ENCODE measurements at places on chromosomes 6 and 20.

DNA sequence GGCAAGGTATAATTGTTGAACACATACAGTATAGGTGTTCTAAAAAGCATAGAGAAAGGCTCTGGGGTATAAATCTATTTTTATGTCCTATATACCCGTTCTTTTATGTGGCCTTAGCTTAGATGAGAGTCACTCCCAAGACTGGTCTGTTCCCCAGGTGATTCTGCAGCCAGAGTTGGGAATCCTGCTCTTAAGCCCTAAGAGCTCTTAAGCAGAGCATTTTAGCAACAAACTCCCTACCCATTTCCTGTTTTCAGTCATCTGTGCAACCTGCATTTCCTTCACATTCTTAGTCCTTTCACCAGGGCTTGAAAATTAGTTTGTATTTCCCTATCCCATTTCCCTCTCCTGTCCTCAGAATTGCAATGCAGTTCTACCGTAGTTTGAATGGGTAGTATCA, 166.1 kb downstream of the HS3ST5 start:
- no peak for DNase-seq

DNA sequence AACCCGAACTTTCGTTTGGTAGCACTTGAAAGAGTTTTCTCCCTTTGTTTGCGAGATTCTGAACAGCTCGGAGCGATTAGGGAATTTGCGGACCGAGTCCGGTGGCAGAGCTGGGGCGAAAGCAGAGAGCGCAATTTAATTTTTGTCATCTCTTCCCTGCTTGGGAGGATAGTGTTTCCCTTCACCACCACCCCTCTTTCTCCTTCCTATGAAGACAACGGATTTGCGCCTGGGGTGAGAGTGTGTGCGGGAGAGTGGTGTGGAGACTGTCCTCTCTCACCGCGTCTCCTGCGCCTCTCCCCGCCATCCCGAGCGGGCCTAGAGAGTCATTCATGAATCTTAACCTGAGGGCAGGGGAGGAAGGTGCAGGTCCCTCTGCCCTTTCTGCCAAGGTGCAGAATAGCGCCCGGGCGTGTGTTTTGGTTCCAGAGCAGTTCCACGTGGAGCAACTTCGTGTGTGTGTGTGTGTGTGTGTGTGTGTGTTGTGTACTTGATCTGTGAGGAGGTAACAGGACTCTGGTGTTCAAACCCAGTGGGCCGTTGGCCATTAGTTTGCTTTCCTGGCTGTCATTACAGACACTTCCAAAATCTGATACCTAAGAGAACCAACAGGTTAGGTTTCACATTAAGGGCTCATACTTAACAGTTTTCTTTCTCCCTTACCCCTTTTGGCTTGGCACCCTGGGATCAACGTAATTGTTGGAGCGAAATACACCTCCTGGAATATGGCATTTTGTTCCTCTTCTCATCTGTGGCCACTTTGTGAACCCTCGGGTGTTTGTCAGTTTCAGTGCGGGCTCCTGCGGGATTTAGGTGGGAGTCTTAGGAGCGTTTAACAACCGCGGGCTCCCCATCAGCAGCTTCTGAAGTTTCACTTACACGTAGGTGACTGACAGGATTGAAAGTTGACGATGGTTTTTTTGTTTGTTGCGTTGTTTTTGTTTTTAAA, 1.8 kb downstream of the EYA4 start:
- no peak for DNase-seq

DNA sequence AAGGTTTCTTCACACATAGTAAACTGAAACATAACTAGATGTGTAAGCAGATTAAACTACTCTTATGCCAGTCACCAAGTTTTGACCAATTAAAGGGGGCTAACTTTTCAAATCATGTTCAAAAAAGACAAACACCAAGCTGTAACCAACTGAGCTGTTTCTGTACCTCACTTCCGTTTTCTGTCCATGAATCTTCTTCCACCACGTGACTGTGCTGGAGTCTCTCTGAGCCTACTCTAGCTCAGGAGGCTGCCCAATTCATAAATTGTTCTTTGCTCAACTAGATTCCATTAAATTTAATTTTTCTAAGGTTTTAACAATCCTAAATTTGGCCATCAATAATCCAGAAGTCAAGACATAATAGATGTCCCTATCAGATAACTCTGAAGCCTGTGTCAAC, 229.4 kb downstream of the FNDC1 start:
- no peak for DNase-seq

DNA sequence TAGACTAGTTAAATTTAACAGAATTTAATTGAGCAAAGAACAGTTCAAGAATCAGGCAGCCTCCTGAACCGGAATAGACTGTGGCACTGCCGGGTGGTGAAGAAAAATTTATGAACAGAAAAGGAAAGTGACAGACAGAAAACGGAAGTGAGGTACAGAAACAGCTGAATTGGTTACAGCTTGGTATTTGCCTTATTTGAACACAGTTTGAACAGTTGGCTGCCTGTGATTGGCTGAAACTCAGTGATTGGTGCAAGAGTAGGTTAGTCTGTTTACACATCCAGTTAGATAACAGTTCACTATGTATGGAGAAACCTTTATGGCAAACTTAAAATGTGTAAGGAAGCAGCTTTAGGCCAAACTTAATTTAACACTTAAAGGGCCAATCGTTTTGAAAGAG, 116.0 kb upstream of the CITED2 start:
- no peak for DNase-seq

DNA sequence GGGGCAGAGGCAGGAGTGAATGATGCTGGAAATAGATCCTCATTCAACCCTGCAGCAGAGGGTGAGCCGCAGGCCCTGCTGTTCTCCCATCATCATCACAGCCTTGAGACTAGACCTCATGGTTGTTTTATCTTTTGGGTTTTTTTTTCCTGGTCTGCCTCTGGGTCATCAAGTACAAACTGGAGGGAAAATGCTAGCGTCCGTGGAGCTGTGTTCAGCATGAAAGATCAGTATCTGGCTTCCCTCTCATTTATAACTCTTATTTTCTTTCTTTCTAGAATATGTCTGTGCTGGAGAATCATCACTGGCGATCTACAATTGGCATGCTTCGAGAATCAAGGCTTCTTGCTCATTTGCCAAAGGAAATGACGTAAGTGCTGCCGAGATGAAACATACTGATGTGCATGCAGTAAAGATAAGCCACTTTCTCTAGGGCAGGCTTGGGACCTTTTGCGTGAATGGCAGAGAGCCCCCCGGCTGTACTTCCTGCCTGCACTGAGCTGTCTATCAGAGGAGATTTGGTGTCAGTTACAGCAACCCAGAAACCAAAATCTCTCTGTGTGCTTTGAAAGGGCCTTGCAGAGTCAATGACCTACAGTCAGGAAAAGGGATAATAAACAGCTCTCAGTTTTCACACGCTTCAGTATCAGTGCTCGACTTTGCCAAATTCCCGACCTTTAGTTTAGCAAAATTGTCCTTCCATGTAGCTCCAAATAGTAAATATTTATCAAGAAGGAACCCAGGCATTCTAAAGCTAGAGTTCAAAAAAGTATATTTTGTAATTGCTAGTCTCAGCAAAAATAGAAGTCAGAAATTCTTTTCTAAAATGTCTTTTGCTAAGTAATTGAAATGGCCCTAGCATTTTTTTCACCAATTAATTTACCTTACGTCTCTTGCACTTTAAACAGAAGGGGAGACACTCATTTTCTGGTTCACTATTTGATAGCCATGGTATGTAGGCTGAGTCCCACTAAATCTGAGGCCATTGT, 76.3 kb downstream of the MTFR2 start:
- no peak for DNase-seq

GRCh38 chr6:125273965-125274364, 27.8 kb downstream of the HDDC2 start:
- no peak for DNase-seq

DNA sequence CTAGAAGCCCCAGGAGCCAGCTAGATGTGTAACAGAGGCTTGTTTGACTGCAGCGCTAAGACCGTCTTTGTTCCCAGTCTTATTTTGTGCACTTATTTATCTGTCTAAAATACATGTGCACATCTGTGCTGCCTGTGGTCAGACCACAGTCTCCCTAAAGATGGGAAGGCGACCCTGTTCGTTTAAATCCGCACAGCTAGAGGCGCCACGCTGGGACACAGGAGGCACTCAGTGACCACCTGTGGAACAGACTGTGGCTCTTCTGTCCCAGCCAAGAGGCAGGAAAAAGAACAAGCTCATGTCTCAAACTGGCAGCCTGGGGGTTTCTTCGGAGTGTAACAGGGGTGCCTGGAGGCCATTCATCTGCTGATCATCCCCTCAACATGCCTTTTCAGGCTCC, 66.8 kb downstream of the CPNE5 start:
- DNase-seq, result no peak

DNA sequence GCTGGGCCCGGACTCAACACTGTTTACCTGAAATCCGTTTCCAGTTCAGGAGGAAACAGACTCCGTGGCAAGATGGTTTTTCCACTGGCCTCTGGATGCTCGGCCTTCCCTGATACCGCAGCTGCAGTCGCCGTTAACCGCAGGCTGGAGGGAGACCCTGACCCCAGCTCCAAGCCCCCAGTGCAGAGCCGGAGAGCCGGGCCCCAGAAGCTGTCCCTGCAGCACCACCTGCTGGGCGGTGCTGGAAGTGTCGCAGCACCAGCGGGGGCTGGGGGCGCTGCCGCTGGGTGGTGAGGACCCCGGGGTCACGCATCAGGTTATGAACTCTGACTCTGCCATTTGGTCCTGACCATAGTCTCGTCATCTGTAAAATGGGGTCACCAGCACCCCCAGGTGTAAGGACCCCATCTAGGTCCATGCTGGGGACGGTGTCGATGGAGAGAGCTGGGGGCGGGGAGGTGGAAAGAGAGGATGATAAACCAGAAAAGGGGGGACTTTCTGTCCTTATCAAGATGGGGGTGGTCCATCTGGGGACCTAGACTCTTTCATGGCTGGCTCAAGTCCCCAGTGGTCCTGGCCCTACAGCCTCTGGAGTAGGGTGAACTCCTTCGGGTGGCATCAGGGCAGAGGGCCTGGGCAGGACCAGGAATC, 20.8 kb upstream of the CHRNA4 start:
- DNase-seq, result no peak

GRCh38 chr6:19538096-19538495, 299.1 kb upstream of the ID4 start:
- no peak for DNase-seq

- DNase-seq, result no peak
Observed at GRCh38 chr6:4611429-4612129, 164.6 kb upstream of the CDYL start.

DNA sequence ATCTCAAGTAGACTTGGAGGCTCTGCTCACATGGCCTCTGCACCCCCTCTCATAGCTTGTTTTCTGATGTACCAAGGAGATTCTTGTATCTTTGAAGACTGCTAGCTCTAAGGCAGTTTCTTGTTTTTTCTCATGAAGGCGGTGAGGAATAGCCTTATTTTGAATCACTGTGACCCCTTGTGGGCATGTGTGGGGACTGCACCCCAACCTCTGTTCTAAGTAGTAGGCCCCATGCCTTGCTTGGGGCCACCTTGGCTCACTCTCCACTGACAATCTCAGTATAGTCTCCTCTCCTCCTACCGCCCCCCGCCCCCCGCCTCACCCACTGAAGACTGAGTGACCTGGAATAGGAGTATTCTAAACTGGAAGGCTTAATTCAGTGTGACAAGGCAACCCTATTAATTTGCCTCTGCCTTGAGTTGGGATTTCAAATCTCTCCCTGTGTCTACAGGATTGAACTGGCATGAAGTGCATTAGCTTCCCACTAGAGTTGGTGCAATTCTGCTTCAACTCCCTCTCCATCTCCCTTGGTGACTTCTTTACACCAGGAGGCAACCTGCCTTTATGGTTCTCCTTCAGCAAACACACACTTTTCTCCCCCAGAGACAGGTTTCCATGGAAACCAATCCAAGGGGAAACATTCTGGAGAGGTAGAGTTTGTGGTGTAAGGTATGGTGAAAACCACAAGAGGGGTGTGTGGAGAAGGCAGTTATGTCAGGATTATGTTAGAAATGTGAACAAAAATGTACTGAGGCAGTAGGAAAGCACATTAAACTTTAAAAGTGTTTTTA, 75.4 kb upstream of the ECI2 start:
- DNase-seq, result peak; percentile 6

GRCh38 chr6:138564170-138564721, 65.0 kb upstream of the NHSL1 start:
- no peak for DNase-seq

GRCh38 chr6:8075185-8075584, 11.0 kb upstream of the BLOC1S5 start:
- no peak for DNase-seq

- no peak for DNase-seq
Observed at GRCh38 chr6:129621252-129621651, 88.7 kb downstream of the ARHGAP18 start.

GRCh38 chr6:39952167-39952566, 17.9 kb upstream of the MOCS1 start:
- DNase-seq, result no peak

GRCh38 chr6:42367353-42368011, 84.2 kb downstream of the TRERF1 start:
- DNase-seq, result no peak

GRCh38 chr6:108804956-108805355, 43.3 kb upstream of the ARMC2 start:
- DNase-seq, result no peak

DNA sequence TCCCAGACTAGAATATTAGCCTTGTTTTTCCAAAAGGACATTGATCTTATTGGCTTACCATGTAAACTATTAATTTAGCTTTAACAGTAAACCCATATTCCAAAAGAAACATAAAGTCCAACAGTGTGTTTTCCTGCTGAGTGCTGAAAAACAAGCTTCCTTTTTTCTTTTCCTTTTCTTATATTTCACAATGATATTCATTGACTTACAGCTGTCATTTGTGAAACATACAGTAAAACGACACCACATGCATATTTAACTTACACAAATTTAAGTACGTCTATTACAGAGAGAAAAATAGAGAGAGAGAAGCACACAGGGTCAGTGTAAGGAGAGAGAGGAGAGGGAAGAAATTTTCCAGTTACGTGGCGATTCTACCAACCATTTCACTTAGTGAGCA, 543.9 kb upstream of the JARID2 start:
- no peak for DNase-seq

- DNase-seq, result no peak
Observed at GRCh38 chr6:5869261-5869660, 137.5 kb downstream of the NRN1 start.

GRCh38 chr6:138987080-138987642, 892 bp downstream of the REPS1 start:
- DNase-seq, result no peak

GRCh38 chr20:20525756-20526155, 157.9 kb downstream of the INSM1 start:
- DNase-seq, result no peak

All from stimulated activated CD8-positive, alpha-beta memory T cell treated with anti-CD3 and anti-CD28 coated beads, Interleukin-4, amount 100 ng/mL, for 4 hours (primary cell).